ENCODE measurements at places on chromosomes 4 and X.

DNA sequence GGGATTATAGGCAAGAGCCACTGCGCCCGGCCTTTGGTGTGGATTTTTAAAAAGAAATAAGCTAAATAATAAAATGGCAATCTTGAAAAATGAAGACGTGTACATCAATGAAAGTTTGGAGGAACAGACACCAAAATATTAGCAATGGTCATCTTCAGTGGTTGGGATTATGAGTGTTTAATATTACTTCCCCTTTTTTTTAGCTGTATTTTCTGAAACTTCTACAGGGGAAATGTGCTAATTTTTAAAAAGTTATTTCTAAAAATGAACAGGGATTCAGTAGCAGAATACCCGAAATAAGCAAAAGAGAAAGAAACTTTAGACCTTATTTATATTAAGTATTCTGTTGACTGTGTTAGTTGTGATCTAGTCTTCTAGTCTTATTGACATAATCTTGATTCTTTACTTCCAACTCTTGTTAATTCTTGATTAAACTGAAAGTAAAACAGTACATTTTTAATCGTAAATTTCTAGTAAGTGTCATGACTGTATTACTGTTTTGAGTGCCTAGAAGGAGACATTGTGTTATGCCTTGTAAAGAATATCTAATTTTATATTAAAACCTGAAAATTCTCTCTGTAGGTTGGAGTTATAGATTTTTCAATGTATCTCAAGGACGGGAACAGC is 51.3 kb downstream of the RUFY3 start:
- no peak for DNase-seq

DNA sequence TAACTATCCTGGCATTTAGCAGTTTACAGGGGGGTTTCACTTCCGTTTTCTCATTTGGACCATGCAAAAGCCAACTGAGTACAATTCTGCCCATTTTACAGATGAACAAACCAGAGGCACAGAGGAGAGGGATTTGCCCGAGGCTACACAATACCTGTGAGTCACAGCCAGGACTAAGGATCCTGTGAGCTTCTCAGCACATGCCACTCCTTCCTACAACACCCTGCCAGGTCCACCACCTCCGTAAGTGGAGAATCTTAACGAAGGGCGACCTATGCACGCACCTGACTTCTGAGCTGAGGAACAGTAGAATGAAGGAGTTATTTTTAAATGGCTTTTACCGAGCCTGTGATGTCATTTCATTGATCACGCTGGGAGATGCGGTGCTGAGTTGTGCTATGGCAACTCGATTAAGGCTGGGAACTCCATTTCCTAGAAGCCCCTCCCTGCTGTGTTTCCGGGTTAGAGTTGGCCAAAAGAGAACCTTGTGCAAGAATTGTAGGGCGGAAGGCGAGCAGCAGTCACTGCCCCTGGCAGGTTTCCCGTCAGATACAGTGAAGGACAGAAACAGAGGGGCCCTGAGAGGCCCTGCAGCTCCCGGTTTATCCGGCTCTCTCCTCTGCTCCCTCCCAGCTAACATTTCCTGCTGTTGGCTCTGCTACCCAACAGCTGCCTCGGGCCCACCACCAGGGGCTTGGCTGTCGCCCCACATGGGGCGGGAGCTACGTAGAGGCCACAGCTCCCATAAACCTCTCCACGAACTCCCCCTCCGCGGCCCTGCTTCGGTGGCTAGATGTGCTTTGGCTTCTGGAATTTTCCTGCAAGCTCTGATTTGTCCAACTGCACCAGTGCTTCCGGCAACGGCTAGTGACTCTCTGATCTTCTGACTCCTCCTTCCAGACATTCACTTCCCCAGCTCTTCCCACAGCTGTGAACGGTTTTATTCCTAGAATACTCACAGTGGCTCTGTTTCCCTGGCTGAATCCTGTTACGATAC is 75.1 kb upstream of the USP9X start:
- no peak for DNase-seq

DNA sequence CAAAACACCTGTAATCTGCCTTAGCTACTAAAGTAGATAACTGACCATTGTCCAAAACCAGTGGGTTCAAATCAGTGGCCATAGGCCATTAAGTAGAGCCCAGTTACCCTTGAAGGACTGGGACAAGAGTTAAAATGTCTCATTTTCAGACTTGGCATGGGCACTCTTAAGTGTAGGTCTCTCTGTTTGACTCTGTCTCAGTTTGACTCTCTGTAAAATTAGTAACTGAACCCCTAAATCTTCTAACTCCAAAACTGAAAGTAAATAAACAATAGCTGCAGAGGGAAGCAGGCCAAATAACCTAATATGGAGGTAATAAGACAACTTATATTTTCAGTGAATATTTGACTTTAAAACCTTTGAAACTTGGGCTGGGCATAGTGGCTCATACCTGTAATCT is 89.1 kb downstream of the SLC16A2 start:
- no peak for DNase-seq

- DNase-seq: no peak
Measured at GRCh38 chr4:71008196-71008595, 14.7 kb downstream of the DCK start.

DNA sequence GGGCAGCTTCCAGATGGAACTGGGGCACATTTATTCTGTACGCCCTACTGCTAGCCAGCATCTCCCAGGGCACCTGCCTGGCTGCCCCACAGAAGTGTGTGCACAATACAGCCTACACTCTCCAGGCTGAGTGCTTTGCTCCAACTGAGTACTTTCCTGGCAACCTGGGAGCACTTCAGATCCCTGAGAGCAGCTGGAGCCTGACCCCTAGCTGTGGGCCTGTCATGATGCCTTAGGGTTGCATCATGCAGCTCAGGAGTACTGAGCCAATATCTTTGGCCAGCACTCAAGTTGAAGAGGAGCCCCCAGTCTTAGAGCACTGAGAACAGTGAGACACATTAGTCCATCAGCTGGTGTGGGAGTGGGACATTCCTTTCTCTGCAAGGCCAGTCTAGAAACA is 321.9 kb downstream of the CFAP47 start:
- DNase-seq: no peak

DNA sequence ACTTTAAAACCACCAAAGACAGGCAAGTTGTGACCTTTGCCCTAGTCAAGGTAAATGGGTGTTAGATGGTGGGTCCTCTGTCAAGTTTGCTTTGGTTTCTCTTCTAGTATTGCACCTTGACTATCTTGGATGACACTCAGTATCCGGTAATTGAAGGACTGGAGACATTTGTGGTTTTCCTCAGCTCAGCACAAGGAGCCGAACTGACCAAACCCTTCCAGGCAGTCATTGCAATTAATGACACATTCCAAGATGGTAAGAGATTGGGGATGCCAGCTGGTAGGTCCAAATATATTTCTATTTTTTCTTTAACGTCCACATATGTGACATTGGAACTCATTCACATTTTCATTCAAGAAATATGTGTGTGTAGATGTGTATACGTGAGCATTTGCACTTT is 69.3 kb upstream of the ANXA3 start:
- no peak for DNase-seq

- no peak for DNase-seq
Measured at GRCh38 chrX:56803850-56804681, 75.0 kb downstream of the NBDY start.

DNA sequence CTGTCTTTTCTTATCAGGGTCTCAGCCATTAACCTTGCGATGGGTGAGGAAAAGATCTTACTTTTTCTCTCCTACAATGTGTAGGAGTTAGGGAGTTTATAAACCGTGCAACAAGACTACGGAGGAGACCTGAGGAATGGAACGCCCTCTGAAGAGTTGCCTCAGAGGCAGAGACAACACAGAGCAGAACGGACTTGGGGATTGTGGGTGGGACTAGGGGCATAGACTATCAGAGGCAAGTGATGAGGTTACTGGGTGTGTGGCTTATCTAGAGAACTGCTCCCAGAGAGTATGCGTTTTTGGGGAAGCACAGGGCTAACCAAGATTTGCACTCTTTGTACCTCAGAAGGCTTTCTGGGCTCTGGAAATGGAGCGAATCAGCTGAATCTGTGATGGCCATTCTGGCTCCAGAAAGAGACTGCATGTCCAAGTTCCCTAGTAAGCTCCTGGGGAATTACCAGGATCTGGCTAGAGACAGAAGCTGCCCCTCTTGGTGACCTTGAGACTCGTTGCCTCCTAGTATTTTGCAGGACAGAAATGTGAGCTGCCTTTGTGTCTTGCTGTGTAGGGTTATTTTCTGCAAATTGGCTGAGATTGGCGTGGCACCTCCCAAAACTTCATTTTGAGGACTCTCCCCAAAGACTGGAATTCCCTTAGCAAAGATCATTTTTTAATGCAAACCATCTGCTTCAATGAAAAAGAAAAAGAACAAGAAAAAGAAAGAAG is 118.9 kb downstream of the ARSF start:
- no peak for DNase-seq

DNA sequence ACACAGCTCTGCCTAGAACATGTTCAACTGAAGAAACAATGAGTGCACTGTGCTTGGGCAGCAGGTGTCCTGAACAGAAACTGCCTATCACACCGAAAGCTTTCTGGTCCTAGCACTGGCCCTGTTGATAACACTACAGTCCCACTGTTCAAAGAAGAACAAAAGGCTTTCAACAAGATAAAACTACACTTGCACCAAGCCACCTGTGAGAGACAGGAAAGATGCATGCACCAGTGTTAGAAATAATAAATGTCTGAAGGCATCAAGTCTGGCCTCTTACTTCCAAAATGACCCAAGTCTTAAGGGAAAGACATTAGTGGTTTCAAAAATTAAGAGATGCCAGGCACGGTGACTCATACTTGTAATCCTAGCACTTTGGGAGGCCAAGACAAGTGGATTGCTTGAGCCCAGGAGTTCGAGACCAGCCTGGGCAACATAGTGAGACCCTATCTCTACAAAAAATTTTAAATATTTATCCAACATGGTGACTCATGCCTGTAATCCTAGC is 68.7 kb downstream of the APBB2 start:
- DNase-seq: no peak

- no peak for DNase-seq
Measured at GRCh38 chrX:49725923-49726904, 30.4 kb upstream of the PAGE1 start.

DNA sequence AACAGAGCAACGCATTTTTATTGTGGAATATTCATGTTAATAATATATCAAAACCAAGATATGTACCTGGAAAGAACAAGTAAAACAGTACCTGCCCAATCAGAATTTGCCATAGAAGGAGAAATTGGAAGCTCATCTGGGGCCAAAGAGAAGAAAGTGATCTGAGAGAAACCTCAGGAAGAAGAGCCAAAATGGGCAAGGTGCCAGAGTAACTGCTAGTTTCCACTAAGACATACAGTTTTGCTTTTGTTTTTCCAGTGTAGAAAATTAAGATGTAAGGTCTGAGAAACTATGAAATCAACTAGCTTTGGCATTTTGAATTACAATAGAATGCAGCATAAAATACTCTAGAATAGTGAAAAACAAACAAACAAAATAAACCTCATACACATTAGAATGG is 2201.2 kb downstream of the ARAP2 start:
- DNase-seq: no peak

DNA sequence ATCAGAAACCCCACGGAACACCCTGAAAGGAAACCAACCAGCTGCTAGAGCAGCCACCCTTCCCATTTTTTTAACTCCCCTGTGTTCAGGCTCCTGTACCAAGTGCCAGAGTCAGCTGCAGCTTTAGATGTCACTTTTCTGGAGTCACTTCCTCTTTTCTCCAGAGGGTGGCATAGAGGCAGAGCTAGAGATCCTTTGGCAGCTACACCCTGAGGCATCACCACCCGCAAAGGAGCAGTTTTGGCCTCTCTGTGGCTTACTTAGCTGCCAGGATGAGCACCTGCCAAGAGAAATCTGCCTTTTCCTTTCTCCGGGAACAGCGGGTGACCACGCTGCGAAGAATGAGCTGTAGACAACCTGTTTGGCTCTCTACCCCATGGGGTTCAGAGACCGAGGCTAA is 58.0 kb upstream of the CHRDL1 start:
- no peak for DNase-seq

GRCh38 chr4:77453911-77454310 is 151.7 kb upstream of the CXCL13 start:
- DNase-seq: no peak

- peak; percentile 59 for DNase-seq
Measured at GRCh38 chr4:13656569-13657405, 29.3 kb upstream of the BOD1L1 start.

DNA sequence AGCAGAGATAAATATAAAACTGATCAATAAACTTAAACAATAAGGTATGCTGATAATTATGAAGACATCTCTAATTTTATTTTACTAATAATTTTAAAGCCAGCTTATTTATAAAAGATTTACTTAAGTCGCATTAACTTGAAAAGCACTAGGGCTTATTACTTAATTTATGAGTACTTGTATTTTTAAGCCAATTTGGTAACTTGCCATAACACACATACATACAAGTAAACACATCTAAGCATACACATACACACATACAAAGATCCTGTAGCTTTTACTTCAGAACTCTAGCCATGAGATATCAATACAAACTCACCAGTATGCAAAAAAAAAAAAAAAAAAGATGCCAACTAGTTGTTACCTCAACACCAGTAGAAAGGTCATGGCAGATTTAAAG is 10.0 kb upstream of the GPR78 start:
- DNase-seq: no peak

DNA sequence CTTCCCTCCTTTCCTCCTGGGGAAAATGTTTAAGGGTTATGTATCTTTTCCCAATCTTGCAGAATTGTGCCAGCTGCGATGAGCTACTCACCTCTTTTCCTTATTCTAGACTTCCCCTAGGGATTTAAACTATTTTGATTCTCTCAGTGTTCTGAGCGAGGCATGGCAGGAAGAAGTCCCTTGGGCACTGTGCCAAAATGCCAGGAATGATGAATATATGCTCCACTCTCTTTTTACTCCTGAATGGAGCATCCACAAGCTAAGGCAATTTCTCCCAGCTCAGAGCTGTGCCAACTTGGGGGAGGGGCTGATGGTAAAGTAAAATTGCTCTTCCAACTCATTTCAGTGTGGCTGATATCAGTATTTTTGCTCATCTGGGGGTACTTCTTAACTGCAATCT is 4.0 kb upstream of the C4orf17 start:
- no peak for DNase-seq

DNA sequence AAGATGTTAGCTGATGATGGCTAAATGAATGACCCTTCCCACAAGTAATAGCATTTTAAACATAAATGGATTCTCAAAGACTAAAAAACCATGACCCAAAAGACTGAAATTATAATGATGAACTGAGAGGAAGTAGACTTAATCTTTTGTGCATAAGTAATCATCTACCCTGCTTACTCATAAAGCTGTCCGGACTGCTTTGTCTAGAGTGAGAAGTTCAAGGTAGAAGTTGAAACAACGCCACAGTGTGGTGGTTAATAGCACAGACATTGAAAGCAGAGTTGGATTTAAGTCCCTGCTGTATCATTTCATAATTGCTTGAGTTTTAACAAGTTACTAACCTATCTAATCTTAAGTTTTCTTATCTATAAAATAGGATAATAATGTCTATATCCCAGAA is 346.6 kb downstream of the CENPC start:
- DNase-seq: no peak

DNA sequence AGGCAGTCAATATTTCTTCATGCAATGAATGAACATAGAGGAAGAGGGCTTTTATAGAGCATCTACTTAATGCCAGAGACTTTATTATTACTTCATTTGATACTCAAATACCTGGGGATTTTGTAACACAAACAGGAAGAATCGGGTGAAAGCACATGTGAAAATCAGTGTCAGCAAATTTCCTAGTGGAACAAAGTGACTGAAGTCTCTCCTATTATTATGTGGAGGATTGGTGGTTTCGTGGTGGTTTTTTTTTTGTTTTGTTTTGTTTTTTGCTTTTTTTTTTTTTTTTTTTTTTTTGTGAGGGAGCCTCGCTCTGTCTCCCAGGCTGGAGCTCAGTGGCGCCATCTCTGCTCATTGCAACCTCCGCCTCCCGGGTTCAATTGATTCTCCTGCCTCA is 207.0 kb downstream of the RRAGB start:
- DNase-seq: no peak

Measured in stimulated activated CD4-positive, alpha-beta T cell treated with anti-CD3 and anti-CD28 coated beads, Interleukin-1b, Interleukin-23, amount 100 ng/mL, for 1 hour (primary cell).